ENCODE measurements at places on chromosomes 7 and 10.

GRCh38 chr7:99031496-99031895, 112.4 kb downstream of the SMURF1 start:
- DNase-seq: no peak

- no peak for DNase-seq
These were observed 674.4 kb downstream of the GRM8 start for GRCh38 chr7:126578338-126578737.

DNA sequence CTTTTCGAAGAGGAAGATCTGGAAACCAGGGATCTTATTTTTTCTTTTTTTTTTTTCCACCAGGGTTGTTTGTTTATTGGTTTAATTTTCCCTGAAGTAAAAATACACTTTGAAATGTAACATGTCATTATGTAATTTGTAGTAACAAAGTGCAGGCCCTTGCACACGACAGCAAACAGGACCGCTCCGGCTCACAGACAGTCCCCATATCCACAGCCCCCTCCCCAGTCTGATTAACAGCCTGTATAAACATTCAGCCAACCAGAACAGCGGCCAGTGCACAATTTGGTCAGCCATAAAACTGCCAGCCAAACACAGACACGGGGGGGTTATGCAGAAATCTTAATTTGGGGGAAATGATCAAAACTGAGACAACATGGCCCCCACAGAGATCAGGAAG, 431.6 kb upstream of the NPVF start:
- no peak for DNase-seq

- DNase-seq: peak; percentile 90
These were observed 3.6 kb upstream of the MTPN start for GRCh38 chr7:135980665-135981180.

DNA sequence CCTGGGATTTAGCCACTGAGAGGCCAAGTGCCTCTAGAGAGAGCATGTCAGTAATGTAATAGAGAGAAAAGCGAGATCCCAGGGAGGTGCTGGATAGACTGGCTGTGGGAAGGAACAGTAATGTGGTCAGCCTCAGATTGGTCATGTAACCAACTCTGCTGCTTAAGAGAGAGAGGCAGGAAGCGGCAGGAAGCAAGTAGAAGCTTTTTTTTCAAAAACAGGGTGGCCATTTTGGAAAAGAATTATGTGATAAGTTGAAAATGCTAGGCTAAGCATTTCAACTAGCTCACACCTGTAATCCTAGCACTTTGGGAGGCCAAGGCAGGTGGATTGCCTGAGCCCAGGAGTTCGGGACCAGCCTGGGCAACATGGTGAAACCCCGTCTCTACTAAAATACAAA, 3.7 kb upstream of the PCOLCE start:
- DNase-seq: no peak

- DNase-seq: peak; percentile 39
These were observed 63.7 kb downstream of the PTEN start for GRCh38 chr10:87927091-87927490.

GRCh38 chr7:26853788-26854393, 10.5 kb downstream of the SKAP2 start:
- peak; percentile 60 for DNase-seq

DNA sequence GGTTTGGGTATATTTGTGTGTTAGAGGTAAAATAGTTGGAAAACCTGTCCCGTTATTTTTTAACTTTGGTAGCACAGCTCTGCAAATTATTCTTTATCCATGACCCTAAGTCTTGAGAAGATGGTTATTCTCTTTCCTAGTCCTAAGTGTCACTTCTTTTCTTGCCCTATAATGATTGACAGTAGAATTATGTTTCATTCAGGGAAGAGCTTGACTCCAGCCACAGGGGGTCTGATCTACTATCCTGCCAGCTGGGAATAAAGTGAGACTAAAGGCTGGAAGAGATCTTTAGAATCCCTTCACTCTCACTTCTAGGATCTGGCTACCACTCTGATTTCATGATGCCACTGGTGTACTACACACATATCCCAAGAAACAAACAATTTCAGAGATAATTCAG, 90.4 kb downstream of the PHTF2 start:
- DNase-seq: no peak

DNA sequence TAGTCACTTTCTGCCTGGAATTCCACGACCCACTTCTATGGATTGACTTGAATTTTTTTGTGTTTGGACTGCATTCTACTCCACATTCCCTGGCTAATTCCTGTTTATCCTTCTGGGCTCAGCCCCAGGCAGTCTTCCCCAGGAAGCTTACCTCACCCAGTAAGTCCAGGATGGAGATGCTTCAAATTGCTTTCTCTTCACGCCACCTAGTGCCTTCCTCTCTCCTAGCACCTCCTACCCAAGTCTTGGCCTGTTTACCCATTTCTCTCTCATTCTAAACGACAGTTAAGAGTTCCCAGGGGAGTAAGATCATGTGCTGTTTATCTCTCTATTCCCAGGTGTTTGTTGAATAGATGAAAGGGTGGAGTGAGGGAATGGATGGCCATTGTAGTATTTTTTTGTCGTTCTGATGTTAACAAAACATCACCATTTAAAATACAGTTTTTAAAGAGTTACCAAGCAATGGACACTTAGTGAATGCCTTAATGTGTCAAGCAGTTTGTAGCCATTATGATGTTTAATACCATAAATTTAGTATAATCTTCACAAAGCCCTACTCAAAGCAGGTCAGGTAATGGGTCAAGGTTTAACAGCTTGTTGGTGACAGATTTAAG, 45.5 kb upstream of the TARP start:
- peak; percentile 80 for DNase-seq

DNA sequence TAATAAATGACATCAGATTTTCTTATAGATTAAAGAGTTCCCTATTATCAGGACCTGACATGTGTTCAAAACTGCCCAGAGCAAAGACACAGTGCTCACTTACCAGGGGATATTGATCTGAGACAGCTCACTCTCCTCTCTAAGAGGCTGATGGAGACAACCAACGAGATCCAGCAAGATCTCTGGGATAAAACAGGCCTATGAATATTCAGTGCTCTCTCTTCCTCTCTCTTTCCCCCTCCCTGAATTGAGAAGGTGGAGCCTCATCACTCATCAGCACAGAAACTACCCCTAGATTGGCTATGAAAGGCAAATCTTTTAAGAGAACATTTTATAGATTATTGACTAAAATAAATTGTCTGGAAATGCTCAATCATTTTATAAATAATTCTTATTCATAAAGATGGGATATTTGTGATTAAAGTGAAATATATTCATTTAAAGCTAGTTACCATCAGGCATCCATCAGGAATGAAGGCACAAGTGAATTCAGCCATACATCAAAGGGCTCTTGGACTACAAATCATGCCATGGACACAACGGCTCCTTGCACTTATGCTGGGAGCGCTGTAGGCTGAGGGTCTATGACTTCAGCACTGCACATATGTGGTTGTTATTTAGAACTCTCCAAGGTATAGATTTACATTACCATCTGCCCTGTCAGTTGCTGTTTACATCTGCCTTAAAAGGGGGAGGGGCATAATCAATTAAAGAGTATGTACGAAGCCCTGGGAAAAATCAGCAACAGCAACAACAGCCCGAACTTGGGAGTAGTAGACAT, 3.4 kb upstream of the PPP1R17 start:
- no peak for DNase-seq

- DNase-seq: no peak
These were observed 410.0 kb upstream of the RNF32 start for GRCh38 chr7:156230576-156230975.

DNA sequence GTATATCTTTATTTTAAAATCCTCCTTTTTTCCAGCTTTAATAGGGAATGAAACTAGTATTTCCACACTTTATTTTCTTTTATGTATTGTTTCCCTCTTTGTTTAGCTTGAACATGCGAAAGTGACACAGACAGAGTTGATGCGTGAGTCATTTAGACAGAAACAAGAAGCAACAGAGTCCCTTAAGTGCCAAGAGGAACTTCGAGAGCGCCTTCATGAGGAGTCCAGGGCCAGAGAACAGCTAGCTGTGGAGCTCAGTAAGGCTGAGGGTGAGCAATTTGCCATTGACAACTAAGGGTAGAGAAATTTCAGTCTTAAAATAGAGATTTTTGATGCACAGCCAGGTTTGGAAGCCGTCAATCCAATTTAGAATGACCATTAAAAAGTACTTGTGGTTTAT, 73.1 kb downstream of the CYP51A1 start:
- no peak for DNase-seq

DNA sequence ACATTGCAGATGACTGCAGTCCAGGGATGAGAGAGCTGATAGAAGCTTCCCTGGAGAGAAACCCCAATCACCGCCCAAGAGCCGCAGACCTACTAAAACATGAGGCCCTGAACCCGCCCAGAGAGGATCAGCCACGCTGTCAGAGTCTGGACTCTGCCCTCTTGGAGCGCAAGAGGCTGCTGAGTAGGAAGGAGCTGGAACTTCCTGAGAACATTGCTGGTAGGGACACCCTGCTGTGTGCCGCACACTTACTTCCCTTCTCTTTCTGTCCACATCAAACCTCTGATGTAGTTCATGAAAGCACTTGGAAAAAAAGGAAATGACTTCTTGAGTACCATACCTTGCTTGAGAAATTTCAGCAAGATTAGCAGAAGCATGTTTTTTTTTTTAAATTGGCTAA, 25.3 kb downstream of the MAP3K8 start:
- DNase-seq: no peak

DNA sequence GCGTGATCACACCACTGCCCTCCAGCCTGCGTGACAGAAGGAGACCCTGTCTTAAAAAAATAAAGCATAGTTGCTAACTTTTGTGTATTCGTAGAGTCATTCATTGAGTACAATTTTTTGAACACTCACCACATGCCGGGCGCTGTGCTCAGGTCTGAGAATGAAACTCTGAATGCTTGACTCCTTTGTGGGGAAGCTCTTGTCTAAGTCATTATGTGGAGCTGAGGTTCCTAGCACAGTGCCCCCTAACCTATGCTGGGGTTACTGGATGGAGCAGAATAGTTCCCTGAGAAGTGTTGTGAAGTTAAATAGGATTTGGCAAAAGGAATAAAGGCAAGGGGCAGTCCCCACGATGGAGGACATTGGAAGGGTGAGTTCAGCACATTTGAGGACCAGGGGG, 123.3 kb downstream of the CELF2 start:
- no peak for DNase-seq

DNA sequence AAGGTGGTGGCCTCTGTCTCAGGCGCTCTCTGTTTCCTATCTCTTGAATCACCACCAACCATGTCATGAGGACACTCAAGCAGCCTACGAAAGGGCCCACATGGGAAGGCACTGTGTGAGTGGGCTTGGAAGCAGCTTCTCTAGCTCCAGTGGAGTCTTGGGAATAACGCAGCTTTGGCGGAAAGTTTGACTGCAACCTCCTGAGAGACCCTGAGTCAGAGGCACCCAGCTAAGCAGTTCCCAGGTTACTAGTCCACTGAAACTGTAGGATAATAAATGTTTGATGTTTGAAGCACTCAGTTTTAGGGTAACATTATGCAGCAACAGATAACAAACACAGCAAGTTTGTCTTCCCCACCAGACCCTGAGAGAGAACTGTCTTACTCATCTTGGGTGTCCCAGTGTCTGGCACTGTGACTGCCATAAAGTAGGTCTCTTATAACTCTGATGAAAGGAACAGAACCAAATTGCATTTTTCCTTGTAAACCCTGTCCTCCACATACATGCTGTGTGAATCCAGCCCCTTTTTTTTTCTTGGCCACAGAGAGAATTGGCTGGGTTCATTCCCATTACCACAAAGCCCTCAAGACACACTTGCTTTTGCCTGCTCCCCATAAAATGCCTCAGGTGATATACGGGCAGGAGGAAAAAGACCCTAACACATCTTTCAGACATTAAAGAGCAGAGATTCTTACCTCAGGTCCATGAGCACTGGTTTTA, 185.5 kb downstream of the ZNF365 start:
- peak; percentile 81 for DNase-seq

GRCh38 chr7:37070471-37070870, 346.2 kb upstream of the AOAH start:
- DNase-seq: no peak

- DNase-seq: no peak
These were observed 227.7 kb downstream of the TMEM178B start for GRCh38 chr7:141301544-141301943.

GRCh38 chr7:134892963-134893362, 93.3 kb upstream of the AGBL3 start:
- DNase-seq: no peak

DNA sequence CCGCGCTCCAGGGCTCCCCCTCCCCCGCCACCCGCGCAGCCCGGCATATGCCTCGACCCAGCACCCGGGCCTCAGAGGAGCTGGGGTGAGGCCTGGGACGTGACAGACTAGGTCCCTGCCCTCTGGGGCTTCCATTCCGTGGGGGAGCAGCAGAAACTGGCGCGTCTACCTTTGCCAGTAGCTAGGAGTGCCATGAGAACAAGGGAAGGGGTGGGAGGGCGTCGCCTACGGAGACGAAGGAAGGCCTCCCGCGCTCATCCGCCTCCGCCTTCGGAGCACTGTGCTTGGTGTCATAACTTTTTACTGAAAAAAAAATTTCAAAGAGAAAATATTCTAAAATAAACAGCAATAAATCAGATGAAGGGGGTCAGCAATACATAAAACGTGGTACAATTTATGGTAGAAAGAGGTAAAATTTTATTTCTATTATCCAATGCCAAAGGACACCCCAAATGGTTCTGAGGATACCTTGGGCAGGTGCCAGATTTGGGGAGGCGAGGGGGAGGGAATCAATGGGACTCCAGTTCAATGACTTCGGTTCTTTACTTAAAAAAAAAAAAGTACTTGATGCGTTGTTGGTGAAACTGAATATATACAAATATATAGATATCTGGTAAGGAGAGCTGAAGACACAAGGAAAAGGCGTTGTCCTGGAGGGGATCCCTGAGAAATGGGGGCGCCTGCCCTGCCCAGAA, 35.1 kb upstream of the GRID1 start:
- DNase-seq: no peak

GRCh38 chr7:32658034-32658433, 162.7 kb downstream of the AVL9 start:
- DNase-seq: no peak

- DNase-seq: no peak
These were observed 18.6 kb downstream of the NPFFR1 start for GRCh38 chr10:70265032-70265689.

DNA sequence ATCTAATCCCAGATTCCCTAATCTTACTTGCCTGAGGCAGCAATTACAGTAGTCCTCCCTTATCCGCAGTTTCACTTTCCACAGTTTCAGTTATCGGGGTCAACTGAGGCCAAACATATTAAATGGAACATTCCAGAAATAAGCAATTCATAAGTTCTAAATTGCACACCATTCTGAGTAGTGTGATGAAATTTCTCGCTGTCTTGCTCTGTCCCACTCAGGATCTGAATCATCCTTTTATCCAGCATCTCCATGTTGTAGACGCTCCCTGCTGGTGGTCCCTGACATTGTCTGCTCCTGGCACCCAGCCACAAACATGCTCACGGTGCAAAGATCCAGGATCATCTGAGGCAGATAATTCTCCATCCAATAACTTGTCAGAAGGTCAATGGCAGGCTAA, 128.7 kb upstream of the CXCL12 start:
- DNase-seq: peak; percentile 77

All from fibroblast of skin of abdomen (primary cell).